ENCODE measurements at places on chromosomes 1 and 21.

DNA sequence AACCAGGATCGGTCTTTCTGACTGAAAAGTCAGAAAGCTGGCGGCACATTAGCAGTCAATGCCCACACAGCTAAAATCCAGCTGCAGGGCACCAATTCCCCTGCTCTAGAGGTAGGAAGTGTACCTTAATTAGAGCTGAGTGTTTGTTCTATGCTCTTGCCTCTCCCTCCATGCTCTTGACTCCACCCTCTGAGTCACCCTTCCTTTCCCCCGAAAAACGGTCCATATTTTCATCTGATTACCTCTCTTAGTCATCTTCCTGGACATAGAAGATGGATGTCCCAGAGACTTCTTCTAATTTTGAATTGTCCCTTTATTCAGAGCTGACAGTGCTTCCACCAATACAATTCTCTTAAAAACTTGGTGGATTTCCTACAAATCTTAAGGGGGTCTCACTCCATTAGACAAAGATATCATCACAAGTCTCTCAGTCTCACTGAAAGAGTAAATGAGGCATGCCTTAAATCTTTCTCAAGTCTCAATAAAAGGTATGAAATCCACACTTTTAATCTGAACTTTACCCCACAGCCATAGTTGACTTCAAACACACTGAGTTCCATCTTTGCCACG, 44.1 kb upstream of the SLC19A1 start:
- no peak for DNase-seq

GRCh38 chr21:14480411-14481031, 65.6 kb downstream of the SAMSN1 start:
- no peak for DNase-seq

- no peak for DNase-seq
Measured at GRCh38 chr1:160863774-160864131, 1.1 kb upstream of the CD244 start.

DNA sequence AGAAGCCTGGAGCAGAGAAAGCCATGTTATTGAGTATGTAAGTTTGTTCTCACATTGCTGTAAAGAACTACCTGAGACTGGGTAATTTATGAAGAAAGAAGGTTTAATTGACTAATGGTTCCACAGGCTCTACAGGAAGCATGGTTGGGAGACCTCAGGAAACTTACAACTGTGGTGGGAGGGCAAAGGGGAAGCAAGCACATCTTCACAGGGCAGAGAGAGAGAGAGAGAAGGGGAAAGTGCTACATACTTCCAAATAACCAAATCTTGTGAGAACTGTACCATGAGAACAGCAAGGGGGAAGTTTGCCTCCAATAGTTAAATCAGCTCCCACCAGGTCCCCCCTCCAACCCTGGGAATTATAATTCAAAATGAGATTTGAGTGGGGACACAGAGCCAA, 302.7 kb downstream of the ST6GALNAC3 start:
- DNase-seq, result no peak

DNA sequence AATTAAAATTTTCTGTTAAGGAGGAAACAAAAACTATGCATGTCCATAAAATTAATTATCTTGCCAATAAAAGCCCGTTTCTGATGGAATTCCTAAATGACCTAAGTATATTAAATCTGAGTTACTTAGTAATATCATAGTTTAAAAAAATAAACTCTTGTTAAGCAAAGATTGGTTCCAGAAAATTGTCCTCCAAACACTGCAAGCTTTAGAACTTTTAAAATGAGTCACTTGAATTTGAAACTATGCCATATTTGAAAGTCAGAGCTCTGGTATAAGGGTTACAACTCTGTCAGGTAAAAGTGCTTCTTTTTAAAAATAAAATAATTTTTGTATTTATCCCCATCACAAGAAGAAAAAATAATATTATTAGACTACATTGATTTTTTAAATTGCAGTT, 409.5 kb downstream of the PLPP3 start:
- no peak for DNase-seq

- DNase-seq, result no peak
Measured at GRCh38 chr1:202023001-202023433, 12.6 kb downstream of the ELF3 start.

- no peak for DNase-seq
Measured at GRCh38 chr1:1119272-1119890, 3.5 kb upstream of the C1orf159 start.

- no peak for DNase-seq
Measured at GRCh38 chr1:50964863-50965262, 4.8 kb upstream of the FAF1 start.

DNA sequence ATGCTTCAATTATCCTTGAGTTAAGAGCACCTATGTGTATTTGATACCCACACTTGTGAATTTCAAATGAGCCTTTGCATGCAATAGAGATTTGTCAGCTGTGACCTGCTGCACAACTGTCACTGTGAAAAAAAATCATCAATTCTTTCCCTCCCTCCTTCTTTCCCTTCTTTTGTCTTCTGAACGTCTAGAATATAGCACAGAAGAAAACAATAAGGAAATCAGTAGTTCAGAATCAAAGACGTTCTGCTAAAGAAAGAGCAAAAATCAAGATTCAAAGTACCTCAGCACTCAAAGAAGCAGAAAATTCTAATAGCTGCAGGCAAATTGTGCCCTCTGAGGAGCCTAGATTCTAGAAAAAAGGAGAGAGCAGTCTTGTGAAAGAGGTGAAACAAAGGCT, 1.7 kb upstream of the FMN2 start:
- DNase-seq, result no peak

GRCh38 chr1:14517841-14518180, 80.7 kb upstream of the KAZN start:
- DNase-seq, result no peak

GRCh38 chr1:45867697-45868348, 64.4 kb downstream of the MAST2 start:
- DNase-seq, result no peak

GRCh38 chr1:173302890-173303829, 96.0 kb upstream of the TNFSF4 start:
- DNase-seq, result no peak

DNA sequence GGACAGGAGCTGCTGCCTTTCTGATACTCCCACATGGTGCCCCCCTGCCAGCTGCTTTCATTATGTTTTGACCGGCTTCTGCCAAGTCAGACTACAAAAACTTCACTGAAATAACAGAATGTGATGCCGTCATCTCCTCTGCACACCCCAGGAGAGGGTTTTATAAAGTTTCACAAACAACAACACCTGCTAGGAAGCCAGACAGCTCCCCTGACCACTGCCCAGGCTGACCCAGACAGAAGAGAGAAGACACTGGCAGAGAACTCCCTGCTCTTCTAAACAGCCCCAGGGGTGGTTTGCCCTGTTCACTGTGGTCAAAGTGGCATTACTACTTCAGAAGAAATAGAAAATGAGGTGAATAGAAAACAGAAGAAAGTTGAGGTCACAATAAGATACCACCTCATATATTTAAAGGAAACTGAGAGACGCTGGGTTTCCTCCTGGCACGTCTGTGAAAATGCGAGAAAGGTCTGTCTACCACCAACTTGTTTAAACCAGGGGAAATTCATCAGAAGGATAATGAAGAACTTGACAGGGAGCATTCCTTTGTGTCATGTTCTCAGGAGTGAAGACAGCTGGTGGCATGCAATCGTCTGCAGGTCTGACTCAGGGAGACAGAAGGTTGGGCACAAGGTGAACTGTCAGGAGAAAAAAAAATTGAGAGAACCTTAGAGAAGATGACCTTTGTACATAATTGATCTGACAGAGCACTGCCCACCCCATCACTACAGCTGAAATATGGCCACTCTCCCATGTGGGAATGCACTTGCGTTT, 119.0 kb upstream of the NFIA start:
- no peak for DNase-seq

- DNase-seq, result no peak
Measured at GRCh38 chr1:156368889-156369684, at the start of gene RHBG. RHBG (plus strand) TSS chr1:156369211; CDS start chr1:156369250, 39 bp downstream.

DNA sequence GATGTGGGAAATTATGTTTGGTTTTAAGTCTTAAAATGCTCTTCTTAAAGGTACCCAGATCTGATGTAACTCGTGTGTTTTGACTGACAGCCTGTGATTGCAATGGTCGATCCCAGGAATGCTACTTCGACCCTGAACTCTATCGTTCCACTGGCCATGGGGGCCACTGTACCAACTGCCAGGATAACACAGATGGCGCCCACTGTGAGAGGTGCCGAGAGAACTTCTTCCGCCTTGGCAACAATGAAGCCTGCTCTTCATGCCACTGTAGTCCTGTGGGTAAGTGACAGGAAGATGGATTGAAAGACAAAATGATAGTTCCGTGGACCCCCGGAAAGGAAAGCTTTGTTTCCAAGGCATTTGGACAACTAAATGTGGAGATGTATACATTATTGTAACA, 71.6 kb upstream of the LAMC2 start:
- DNase-seq, result no peak

GRCh38 chr1:90325168-90325567, 330.3 kb downstream of the ZNF326 start:
- no peak for DNase-seq

GRCh38 chr1:10835822-10836421, 39.5 kb upstream of the CASZ1 start:
- peak; percentile 5 for DNase-seq

GRCh38 chr1:207873055-207873890, 37.7 kb downstream of the CD34 start:
- no peak for DNase-seq

DNA sequence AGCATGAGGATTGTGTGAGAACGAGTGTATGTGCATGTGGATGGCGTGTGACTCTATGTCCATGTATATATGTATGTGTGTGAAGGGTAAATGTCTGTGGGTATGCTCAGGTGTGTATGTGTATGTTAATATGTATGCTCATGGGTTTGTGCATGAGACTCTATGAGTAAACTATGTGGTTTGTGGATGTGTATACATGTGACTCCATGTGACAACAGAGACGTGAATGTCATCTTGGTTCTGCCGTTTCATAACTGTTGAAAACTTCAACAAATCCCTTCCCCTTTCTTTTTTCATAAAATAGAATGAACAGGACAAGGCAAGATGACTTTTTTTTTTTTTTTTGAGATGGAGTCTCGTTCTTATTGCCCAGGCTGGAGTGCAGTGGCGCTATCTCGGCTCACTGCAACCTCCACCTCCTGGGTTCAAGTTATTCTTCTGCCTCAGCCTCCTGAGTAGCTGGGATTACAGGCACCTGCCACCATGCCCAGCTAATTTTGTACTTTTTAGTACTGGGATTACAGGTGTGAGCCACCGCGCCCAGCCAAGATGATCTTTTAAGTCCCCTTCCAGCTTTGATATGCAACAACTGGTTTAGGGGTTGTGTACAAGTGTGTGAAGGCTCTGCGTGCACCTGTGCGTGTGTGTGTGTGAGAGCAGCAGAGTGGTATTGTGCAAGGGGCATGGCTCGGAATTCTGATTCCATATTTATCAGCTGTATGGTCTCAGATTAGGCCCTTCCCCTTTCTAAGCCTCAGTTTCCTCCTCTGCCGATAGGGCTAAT, 106.3 kb downstream of the EBNA1BP2 start:
- DNase-seq, result no peak

- DNase-seq, result no peak
Measured at GRCh38 chr1:10424034-10424433, 6.2 kb upstream of the CENPS start.

DNA sequence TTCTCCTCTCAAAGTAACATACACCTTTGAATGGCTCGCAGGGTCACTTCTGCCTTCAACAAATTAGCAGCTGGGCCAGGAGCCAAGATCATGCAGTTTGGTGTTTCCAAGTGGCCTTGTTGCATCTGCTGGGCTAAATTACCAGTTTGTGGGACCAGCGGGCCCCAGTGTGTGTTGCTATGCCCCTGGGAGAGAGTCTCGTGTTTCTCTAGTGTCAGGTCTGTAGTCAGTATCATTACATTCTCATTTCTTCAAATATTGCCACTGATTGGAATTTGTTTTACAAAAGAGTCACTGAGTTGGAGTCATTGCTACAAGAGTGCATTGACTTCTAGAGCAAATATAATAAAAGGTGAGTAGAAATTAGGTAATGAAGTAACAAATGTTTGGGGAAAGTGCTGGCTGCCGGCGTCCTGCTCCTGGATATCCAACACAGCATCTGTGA, 35.5 kb downstream of the RHOU start:
- DNase-seq, result no peak

DNA sequence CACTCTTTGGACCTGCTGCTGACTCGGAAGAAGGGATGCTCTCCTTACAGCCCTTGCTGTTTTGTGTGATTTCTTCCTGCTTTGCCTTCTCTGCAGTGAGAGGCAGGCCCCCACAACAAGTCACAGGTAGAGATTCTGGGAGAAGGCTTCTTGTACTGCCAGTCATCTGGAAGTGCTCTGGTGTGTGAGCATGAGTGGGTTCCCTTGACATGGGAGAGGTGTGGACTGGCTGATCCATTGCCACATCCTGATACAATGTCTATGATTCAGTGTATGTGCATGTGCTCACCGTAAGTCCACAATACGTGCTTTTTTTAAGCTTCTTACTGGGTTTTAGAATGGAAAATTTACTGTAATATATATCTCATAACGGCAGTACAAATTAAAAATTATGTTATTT, 46.0 kb upstream of the PLA2G4A start:
- DNase-seq, result no peak

DNA sequence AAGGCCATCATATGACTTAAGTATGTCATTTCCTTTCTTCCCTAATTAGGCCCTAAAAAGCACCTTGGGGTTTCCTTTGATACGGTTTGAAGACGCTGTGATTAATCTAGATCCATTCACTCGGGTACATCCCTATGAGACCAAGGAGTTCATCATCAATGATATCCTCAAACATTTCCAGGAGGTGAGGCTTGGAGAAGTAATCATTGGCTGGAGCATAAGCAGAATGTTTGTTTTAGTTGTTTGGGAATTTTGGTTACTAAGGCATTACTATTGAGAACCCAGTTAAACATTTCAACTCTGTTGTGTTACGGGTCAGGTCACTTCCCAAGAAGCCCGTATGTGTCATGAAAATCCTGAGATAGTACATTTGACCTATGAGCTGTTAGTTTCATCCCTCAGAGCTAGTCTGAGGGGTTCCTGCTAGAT, 185.2 kb downstream of the VPS13D start:
- no peak for DNase-seq

DNA sequence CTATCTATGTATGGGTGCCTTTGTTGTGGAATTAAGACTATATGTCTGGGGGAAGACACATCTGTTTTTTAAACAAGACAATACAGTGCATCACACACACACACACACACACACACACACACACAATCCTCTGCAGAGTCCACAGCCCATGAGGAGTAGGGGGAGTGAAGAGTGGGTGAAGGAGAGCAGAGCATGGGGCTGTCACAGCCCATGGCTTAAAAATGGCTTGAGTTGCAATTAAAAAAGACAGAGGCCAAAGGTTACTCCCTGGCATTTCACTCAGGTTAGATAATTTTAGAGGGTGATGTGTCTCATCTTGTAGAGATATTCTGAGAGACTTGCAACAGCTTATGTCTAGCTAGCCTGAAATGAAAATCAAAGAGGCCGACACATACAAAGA, 176.5 kb upstream of the PLXNA2 start:
- no peak for DNase-seq

GRCh38 chr1:111598544-111598943, 21.0 kb upstream of the RAP1A start:
- no peak for DNase-seq

DNA sequence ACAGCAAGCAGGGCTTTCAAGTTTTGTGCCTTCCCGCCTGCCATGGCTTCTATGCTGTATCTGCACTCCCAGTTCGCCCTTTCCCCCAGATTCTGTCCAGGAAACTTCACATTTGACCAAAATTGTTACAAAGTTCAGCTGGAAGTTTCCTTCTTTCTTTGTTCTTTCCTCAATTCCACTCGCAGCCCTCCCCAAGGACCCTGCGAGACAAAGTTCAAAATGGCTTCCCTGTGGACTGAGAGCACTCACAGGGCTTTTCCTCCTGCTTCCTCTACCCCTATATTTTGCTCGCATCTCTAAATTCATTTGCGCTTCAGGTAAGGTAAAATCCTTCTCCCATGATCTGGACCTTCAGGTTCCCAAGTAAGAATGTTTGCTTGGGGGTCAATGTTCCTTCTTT, 1348.4 kb upstream of the B3GALT2 start:
- no peak for DNase-seq

All from fibroblast of skin of left biceps (primary cell).